ENCODE measurements at places on chromosomes 11 and 22.
A peak's percentile ranks its signal among the peaks of the same experiment; 100 is the strongest.

- DNase-seq: no peak
Measured at GRCh38 chr11:85759915-85760314, 51.0 kb downstream of the SYTL2 start.

- no peak for DNase-seq
Measured at GRCh38 chr11:41222236-41222635, 237.2 kb downstream of the LRRC4C start.

GRCh38 chr22:46954781-46955180 is 192.3 kb downstream of the TBC1D22A start:
- DNase-seq: no peak

GRCh38 chr11:23780231-23780630 is 716.6 kb upstream of the LUZP2 start:
- DNase-seq: no peak

GRCh38 chr11:63592975-63593395 is 21.2 kb downstream of the PLAAT3 start:
- peak; percentile 23 for DNase-seq

GRCh38 chr11:92204731-92205130 is 19.9 kb upstream of the FAT3 start:
- DNase-seq: no peak

GRCh38 chr11:96278039-96278897 is 64.7 kb downstream of the MAML2 start:
- no peak for DNase-seq

DNA sequence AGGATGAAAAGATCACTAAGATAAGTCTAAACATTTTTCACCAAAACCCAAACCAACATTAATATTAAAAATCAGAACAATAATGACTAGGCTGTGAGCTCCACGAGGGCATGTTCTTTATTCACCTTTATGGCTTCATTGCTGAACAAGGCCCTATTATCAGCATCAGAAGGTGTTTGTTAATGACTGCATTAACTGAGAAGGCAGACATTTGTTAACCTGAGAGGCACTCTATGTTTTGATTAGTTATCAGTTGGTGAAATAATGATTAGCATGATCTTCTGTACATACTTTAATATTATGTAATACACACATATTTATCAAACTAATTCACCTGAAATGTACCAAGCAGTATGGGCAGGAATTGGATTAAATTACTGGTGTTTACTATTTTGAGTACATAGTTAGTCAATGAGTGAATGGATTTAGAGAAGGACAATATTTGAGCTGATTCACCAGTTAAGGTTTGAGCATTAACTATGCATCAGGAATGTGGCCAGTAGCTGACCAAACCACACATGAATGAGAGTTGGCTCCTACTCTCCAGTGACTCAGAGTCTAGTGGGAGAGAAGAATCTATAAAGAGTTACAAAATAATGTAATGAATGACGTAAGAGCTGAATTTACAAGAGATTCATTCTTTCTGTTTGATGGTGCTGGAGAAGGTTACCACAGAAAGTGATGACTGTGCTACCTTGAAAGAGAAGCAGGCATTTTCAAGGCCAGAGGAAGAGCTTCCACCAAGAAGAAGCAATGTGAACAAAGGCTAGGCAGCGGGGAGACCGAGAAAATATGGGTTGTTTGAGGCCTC is 6.7 kb downstream of the IL18 start:
- DNase-seq: no peak

- DNase-seq: no peak
Measured at GRCh38 chr11:2717561-2718325, 17.9 kb upstream of the KCNQ1OT1 start.

DNA sequence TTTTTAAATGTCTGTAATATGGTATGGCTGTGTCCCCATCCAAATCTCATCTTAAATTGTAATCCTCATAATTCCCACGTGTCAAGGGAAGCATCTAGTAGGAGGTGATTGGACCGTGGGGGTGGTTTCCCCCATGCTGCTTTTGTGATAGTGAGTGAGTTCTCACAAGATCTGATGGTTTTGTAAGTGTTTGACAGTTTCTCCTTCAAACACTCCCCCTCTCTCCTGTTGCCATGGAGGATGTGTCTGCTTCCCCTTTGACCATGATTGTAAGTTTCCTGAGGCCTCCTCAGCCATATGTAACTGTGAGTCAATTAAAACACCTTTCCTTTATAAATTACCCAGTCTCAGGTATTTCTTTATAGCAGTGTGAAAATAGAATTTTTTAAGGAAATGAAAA is 31.1 kb upstream of the CD44 start:
- peak; percentile 60 for DNase-seq

- DNase-seq: no peak
Measured at GRCh38 chr22:42869888-42870480, 12.9 kb upstream of the ARFGAP3 start.

DNA sequence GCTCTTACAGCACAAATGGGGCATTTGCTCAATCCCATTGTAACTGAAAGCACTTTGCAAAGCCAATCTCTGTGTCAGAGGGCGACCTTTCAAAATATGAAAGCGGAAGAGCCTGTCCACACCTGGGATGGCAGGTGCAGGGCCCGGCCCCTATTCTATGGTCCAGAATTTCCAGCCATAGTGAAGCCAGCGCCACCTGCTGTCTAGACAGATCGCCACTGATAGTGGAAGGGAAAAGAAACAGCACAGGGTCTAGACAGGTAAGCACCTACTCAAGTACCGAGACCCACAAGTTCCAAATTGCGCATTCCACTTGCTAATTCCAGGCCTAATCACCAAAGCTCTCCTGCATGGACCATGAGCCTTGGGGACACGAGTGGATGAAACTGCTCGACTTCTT is 141.4 kb downstream of the NTM start:
- DNase-seq: no peak

GRCh38 chr11:1162491-1163311 is 4.9 kb downstream of the MUC5AC start:
- DNase-seq: no peak

- peak; percentile 41 for DNase-seq
Measured at GRCh38 chr11:11416502-11416901, 63.5 kb upstream of the CSNK2A3 start.

GRCh38 chr11:45757672-45758071 is 47.3 kb upstream of the SLC35C1 start:
- DNase-seq: no peak

DNA sequence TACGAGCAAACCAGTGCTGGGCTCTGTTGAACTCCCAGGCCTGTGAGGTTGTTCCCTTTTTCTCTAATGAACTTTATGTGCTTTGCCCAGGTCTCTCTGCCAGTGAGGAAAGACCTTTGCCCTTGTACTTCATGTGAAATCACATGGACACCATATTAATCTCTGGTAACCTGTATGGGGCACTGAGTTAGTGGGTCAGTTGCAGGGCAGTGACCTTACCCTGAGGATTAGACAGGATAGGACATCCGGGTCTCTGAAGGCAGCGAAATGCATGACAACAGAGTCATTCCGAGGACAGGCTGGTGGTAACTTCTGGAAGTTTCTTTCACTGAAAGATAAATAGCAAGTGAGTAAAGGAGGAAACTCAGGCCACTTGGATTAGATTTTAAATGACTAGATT is 93.7 kb downstream of the ZBTB16 start:
- DNase-seq: no peak

DNA sequence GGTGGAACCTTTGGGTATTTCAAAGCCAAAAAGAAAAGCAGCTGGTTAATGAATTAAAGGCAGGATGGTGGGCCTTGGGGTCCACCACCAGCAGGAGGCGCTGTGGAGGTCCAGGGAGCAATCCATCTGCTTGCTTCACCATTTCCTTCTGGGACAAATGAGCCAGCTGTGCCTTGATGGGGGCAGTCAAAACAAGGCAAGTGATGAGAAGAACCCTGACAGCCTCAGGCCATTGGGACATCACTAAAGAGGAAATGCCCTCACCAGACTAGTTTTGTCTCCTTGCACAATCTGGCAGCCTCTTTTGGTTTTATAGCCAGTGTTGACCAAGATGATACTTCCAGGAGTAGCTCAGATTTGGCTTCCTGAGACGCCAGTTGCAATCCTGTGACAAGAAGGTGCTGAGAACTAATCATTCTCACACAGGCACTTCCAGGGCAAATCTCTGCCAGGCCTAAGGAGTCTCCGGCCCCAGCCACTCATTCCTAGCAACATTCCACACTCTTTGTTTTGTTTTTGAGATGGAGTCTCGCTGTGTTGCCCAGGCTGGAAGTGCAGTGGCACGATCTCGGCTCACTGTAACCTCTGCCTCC is 38.2 kb upstream of the WEE1 start:
- peak; percentile 47 for DNase-seq

GRCh38 chr22:30222321-30222720 is 24.2 kb downstream of the LIF start:
- no peak for DNase-seq

DNA sequence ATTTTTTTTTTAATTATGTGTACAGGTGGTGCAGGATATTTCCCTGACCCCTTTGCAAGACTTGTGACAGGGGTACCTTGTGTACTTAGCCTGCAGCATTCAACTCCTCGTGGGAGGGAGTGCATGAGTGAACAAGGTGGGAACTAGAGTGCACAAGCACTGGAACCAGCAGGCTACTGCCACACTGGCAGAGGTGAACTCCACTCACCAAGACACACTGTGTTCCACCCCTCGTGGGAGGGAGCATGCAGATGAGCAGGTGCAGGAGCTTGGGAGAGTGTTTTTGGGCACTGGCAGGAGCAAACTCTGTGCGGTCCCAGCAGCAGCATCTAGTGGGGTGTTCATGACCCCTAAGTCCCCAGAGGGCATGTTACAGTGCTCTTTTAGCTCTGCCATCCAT is 282.7 kb upstream of the PLET1 start:
- no peak for DNase-seq

DNA sequence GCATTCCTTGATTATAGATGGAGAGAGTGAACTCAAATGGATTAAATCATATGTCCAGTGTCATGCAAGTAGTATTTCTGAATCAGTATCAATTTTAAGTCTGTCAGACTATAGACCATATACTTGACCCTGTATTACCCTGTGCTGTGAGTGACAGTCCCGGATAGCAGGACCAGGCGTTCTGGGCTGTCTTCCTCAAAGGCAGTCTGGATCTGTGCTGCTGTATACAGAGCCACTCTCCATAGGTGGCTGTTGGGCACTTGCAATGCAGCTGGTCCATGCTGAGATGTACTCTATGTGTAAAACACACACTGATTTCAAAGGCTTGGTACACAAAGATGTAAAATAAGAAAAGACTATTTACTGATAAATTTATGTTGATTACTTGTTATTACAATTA is 294.3 kb downstream of the OPCML start:
- no peak for DNase-seq

DNA sequence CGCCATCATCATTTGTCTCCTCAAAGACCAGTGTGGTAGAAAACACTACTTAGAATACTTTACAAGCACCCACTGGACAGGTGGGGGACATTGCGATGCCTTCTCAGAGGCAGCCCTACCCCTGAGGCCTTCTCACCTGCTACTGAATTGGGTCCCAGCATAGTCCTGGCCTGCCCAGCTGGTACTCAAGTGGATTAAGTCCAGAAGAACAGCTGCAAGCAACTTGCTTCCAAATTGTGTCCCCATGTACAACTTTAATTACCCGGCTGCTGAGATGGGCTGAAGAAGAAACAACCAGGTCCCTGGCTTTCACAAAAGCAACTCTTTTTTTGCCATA is 12.3 kb downstream of the ABTB2 start:
- no peak for DNase-seq

- DNase-seq: no peak
Measured at GRCh38 chr11:116793772-116794097, 2.1 kb upstream of the APOA5 start.

- no peak for DNase-seq
Measured at GRCh38 chr11:65646288-65646957, 8.5 kb downstream of the SIPA1 start.

GRCh38 chr11:94884376-94884775 is 89.0 kb downstream of the CWC15 start:
- peak; percentile 20 for DNase-seq

DNA sequence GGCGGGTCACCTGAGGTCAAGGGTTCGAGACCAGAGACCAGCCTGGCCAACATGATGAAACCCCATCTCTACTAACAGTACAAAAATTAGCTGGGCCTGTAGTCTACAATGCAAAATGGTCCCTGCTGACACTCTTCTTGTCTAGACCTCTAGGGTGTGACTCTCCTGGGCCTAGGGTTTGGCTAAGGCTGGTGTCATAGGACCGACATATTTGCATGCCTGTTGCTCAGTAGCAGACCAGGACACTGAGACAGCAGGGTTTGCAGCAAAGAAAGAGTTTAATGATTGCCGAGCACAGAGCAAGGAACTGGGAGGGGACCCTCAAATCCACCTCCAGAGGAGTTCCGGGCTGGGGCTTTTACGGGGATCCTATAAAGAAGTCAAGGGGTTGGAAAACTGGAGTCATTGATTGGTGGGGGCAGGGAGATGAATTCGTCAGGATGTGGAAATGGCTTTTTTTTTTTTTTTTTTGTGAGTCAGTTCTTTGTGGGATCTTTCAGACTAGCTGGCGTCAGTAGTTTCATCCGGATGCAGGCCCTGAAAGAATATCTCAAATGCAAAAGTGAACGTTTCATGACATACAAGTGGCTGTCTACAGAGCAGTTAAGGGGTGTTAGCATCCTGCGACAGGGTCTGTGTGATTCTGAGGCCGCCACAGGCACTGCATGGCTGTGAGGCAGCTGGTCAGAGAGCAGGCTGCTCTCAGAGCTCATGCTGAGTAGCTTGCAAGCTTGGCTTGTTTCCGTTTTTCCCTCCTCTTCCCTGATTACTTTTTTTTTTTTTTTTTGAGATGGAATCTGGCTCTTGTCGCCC is 27.2 kb upstream of the A4GALT start:
- DNase-seq: no peak

DNA sequence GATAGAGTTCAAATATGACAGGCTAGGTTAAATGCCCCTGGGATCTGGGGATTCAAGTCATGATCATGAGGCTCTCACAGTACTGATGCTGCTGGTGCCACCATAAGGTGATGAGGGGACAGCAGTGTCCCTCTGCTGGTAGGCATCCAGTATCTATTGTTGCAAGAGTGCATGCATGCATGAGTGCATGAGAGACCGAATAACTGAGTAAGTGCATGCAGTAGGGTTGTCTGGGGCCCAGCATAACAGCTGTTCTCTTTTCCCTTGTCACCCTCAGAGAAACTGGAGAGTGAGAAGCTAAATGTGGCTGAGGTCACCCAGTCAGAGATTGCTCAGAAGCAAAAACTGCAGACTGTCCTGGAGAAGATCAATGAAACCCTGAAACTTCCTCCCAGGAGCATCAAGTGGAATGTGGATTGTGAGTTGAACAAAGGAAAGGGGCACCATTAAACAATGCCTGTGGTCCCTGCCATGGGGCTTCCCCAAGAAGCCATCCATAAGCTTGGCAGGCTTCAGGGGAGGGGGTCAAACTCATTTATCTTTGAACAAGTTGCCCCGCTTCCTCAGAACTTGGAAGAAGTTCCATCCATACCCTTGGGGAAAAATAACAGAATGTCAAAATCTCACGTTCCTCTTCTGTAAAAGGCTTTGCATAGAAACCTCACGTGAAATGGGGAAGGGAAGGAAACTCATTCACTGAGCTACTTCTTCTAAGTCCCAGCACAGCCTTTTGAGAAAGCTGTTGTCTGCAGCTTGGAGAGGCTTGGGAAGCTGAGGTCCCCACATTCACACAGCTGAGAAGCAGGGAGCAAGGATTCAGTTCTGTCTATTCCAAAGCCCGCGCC is 119.0 kb downstream of the PARVA start:
- no peak for DNase-seq
